8988T (cell line): ENCODE measurements at places on chromosomes 7 and 10.

GRCh38 chr7:102898532-102898859, 14.3 kb upstream of the LRRC17 start:
- no peak for DNase-seq

DNA sequence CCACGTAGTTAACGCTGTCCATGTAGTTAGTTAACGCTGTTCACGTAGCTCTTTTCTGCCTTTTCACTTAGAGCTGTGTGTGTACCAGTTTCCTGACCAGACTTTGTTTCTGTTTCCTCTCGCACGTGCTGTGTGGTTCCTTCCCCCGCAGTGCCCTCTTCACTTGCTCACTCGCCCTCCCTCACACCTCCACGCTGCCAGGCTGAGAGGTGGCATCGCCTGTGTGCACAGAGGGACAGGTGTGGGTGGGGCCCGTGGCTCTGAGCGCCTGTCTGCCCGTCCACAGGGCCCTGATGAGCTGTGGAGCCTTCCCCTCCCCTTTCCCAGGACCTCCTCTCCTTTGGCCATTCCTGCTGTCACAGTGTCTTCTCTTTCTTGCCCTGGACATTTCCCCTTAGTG, 30.6 kb downstream of the WDR37 start:
- no peak for DNase-seq

DNA sequence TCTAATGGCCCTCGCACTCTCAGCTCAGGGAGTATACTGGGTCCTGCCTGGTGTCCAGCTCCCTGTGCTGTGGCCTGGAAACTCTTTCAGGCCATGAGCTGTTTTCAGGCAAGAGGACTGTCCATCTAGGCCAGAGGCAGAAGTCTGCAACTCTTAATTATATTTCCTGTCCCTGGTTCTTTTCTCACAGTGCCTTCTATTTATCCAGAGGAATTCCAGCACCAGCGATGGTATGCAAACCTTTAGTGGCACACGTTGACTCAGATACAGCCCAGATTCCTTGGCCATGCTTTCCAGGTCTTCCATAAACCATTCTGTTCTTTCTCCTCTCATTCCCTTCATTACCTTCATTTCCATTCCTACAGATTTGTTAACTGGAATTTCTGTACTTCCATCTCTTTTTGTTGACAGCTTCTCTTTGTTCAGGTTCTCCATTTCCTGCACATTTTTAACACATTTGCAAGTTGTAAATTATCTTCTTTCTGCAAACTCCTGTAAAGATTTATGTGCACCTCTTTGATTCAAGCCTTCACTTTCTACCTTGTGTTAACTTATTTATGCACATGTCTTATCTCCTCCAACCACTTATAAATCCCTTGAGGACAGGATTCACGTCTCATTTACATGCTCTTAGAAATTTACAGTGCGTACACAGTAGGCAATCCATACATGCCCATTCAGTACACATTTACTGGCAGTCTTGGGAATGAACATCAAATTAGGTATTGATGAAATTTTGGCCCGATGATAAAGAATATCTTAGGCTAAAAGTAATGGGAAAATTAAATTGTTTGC, 172.1 kb downstream of the CELF2 start:
- no peak for DNase-seq

DNA sequence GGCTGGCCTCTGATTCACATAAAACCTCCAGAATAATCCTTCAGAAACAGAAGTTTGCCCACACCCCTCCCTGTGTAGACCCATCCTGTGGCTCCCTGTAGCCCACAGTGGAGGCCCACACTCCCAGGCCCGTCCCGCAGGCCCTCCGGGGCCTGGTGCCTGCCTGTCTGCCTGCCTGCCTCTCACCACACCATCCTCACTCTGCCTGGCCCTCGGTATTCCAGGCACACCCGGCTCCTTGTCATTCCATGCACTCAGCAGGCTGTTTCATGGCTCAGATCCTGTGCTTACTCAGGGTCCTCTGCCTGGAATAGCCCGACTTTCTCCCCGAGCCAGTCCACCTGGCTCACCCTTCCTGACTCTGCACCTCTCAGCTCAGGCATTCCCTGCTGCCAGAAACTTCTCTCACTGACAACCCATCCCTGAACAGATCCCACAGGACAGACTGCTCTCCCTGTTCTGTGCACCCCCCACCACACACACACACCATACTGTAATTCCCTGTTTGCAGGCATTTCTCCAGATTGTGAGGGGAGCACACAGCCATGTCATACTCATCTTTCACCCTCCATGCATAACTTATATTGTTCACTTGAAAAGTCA, 498.0 kb upstream of the ZMIZ1 start:
- no peak for DNase-seq

GRCh38 chr7:116994611-116995010, 41.3 kb downstream of the ST7 start:
- DNase-seq = no peak

DNA sequence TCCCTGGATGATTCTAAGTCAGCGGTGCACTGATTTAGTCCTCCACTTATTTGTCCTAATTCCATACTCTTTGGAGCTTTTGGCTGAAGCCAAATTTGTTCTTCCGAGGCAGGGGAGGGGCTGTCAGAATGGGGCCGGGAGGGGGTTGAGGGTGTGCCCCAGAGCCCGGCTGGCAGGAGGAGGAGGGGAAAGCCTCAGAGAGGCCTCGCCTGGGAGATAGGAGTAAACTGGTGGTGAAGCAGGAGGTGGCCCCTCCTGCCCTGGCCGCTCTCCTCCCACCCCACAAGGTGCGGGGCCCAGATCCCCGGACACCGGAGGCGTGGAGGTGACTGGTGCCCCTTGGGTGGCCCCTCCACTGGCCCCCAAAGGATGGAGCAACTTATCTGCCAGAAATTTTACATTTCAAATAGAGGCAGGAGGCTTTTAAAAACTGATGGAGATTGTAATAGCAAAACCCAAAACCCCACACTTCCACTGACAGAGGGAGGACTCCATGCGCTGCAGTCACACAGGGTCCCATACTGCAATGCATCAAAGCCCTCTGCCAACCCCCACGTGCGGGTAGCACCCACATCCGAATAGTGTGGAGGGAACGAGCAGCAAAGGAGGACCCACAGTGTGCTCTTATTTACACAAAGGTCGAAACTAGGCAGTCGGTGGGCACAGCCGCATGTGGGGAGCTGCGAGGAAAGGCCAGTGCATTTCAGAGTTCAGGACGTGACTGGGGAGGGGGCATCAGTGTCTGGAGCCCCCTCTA, 61.9 kb downstream of the CAMK2B start:
- DNase-seq = no peak

DNA sequence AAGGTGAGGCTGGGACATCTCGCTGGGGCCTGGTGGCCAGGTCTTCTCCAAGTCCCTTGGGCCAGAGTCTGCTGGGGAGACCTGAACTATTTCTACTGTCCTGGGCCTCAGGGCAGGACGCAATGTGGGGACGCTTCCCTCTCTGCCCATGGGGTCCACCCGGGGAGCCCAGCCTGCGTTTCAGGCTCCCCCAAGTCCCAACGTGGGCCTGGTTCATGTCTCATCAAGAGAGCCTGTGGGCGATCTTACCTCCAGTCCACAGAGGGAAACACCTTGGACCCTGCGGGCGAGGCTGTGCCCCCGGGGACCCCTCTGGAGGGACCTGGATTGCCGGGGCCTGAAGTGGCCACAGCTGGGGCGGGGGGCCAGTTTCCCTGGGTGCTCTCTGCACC, 91.7 kb downstream of the DNAJB6 start:
- no peak for DNase-seq

DNA sequence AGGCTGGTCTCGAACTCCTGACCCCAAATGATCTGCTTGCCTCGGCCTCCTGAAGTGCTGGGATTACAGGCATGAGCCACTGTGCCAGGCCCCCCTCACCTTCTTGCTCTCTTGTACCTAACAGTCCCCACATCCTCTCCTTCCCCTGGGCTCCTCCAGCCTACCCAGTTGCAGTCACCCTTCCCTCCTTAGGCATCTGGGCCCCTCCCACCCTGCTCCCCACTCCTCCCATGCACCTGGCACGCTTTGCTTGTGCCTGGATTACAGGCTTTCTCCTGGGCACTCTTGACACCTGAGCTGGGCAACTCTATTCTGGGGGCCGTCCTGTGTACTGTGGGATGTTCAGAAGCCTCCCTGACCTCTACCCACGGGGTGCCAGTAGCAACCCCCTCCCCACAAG, 3.0 kb downstream of the CLDN15 start:
- DNase-seq = no peak

- DNase-seq = no peak
Measured at GRCh38 chr7:81308643-81309322, 389.9 kb upstream of the SEMA3C start.

DNA sequence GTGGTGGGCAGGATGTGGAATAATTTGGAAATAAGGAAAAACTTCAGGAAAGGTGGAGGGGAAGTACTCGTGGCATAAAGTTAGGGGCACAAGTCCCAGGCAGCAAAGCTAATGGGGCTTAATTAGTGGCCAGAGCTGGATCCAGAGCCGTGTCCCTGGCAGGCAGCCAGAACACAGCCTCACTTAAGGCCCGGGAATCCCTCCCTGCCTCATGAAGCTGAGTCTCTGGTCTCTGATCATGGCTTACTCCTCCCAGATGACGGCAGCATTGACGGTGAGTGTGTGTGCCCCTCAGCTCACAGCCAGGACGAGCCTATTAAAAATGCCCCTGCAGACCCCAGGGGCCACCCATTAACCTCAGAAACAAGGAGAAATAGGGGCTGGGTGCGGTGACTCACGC, 48.2 kb upstream of the NPTX2 start:
- no peak for DNase-seq

GRCh38 chr10:102669206-102670064, 25.2 kb downstream of the TRIM8 start:
- peak; percentile 67 for DNase-seq

GRCh38 chr10:71015674-71016073, 127.3 kb upstream of the PCBD1 start:
- DNase-seq = no peak
